Stimulated activated CD4-positive, alpha-beta T cell treated with anti-CD3 and anti-CD28 coated beads, Interleukin-1b, Interleukin-23, amount 100 ng/mL, for 24 hours (primary cell): ENCODE measurements at places on chromosomes 1 and 21.

GRCh38 chr1:212486619-212486975 is 53.9 kb downstream of the NENF start:
- no peak for DNase-seq

DNA sequence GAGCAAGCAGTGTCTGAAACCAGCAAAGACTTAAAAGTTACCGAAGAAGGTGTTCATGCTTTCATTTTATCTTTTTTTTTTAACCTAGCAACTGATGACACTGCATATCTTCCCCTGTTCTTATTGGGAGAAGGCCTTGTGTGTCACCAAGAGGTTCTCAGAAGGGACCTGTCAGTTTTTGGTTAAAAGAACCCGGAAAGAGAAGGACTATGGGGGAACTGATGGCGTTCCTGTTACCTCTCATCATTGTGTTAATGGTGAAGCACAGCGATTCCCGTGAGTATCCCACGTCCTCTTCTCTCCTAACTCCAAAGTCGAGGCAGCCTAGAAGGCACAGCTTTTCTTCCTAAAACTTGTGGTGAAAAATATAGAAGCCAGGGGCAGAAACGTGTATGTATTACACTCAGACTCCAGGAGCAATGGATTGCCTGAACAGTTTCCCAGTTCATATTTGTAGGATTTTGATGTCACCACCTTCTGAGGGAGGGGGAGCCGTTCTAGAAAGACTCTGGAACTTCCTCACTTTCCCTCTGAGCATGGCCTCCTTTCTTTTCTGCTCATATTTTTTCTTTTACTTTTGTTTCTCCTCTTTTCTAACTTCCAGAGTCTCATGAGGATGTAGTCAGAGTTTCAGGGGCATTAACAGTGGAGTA is at the start of gene MR1:
MR1 (plus strand) TSS at position 185 of the 653 bp plus-strand sequence; CDS start at position 210, 25 bp downstream.
- DNase-seq = no peak

GRCh38 chr1:107894605-107895004 is 70.4 kb downstream of the VAV3 start:
- no peak for DNase-seq

GRCh38 chr1:58155418-58156123 is 391.0 kb downstream of the OMA1 start:
- DNase-seq = no peak

DNA sequence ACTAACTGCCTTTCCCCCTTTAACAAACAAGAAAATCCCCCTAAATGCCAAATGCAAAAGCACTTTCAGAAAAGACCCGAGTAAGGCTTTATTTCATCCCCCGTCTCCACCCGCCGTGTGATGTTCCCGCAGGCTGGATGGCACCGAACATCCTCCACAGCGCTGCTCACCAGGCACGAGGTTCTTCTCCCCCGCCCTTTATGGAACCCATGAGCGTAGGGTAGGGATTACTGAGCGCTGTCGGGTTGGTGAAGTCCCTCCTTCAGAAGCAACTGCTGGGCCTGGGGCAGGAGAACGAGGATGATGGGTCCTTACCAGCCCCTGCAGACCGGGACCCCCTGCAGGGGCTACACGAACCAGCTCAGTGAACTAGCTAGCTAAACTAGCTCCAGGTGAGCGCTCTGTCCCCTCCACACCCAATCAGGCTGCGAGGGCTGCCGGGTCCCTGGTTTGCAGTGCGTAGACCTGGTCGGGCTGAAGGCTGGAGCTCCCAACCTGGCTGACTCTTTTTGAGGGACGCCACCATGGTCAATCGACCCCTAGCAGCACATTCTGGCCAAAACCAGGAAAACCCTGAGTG is 80.4 kb downstream of the ITPKB start:
- DNase-seq = no peak

GRCh38 chr1:26981146-26981846 is 12.2 kb upstream of the TRNP1 start:
- DNase-seq = no peak

GRCh38 chr1:69824932-69825331 is 257.2 kb downstream of the LRRC7 start:
- DNase-seq = no peak

DNA sequence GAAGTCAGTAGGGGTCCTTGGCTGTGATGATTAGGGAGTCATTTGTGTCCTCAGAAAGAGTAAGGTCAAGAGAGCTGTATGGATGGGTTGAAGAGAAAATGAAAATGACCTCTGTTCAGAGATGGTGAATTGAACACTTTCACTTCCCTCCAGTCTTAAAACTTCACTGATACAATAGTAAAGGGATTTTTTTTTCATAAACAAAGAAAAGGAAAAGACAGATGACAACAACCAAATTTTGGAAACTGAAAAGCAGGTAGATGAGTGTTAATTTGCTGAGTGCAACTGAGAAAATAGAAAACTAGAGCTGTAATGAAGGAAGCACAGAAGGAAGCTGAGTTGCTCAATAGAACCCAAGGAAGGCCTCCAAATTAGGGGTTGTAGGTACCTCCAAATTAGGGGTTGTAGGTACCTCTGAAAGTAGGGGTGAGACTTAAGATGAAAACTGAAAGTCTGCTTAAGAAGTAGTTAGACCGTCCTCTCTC is 14.8 kb upstream of the S1PR1 start:
- no peak for DNase-seq
